ENCODE measurements at places on chromosomes 2 and 18.

- no peak for DNase-seq
Observed at GRCh38 chr18:34299828-34300227, 75.1 kb upstream of the NOL4 start.

DNA sequence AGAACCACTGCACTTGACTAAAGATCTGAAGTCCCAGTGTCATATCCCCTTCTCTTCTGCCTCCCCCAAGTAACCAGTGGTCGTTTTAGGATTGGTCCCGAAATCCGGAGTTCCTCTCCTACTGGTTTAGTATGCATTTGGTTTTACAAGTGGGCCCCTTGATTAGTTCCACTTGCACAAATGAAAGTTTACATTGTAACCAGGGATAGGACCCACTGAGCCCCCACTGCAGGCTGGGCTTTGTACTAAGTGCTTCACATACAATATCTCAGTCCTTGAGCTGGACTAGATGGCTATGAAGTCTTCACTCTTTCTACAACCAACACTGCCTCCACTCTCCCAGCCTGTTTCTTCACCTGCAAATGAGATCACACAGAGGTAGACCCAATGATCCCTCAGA is 50.4 kb downstream of the CYRIA start:
- no peak for DNase-seq

GRCh38 chr2:234502919-234503285 is 6.0 kb upstream of the ARL4C start:
- DNase-seq: no peak

DNA sequence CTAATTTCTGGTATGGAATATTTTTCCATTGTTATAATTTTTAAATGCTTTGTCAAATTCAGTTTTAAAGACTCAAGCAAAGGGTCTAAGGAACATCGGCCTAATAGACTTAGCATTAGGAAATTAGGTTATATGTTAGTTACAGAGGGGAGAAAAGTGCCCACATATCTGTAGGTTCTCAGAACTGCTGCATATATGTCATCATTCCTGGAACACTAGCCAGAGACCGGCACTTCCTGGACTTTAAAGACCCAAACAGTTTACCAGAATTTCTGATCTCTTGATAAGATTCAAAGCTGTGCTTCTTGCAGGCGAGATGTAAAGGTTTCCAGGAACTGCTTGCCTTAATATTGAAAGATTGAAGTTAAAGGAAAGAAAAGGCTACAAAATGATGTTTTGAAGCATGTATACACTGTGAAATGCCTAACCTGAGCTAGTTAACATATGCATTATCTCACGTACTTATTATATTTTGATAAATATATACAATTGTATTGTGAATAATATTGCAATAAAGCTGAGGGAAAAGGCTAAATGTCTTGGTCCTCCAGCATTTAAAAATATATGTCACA is 993.6 kb downstream of the LRP1B start:
- DNase-seq: no peak

All from brain pericyte (primary cell).